ENCODE measurements at places on chromosomes 7 and 10.

- DNase-seq, result no peak
These were observed 270.9 kb downstream of the RELN start for GRCh38 chr7:103718482-103719061.

- DNase-seq, result no peak
These were observed 62.8 kb downstream of the TACC2 start for GRCh38 chr10:122051609-122052385.

DNA sequence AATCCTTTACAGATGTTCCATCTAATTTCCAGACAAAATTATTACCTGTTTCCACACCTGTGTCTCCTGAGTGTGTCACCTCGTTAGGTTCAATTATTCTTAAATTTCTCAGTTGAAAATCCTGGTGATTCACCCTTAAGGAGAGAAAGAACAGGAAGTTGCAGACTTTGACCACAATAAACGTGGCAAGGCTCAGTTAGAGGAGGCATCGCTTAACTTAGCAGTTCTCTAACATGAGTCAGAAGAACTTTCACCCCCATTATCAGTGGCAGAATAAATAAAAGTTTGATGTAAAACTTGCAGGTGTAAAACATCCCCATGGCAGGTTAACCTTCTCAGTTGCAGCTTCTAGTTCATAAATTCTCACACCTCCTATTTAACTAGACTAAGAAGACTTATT lies 8.3 kb downstream of the XPNPEP1 start:
- DNase-seq, result no peak

GRCh38 chr7:79610313-79610712 lies 156.8 kb upstream of the MAGI2 start:
- DNase-seq, result no peak

- DNase-seq, result peak; percentile 2
These were observed 4.1 kb upstream of the TAS2R5 start for GRCh38 chr7:141785706-141786552.

- DNase-seq, result no peak
These were observed 281.4 kb upstream of the TAC1 start for GRCh38 chr7:97450516-97450915.

DNA sequence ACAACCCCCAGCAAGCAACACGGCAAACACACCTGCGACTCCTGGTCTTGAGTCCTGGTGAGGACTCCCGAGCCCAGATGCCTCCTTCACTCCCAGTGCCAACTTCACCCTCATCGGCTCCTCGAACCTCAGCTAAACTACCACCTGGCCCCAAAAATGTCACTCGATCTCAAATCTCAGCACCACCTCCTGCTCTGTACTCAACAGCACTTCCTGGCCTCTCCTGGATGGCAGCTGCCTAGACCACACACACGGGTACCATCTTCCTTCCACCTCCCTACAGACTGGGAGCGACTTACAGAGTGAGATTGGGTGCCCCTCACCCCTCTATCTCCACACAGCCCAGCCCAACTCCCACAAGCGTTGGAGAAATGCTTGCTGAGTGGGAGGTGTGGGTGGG lies 123.9 kb upstream of the MGMT start:
- no peak for DNase-seq

- no peak for DNase-seq
These were observed 1.8 kb upstream of the GLI3 start for GRCh38 chr7:42238709-42239366.

DNA sequence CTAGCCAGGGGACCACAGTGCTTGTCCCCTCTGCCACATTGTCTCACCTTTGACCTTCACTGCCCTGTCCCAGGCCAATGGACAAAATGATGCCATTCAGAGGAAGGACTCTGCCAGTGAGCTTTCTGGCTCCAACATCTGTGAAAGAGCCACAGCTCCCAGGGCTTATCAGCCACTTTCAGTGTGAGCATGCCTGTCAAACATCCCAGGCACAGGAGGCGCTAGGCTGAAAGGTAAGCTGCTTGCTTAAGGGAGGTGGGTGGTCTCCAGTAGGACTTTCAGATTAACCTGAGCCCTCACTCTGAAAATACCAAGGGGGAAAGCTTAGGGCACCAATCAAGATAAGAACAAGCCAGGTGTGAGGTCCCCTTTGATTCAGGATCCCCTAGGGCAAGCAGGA lies 59.8 kb upstream of the GDF10 start:
- DNase-seq, result no peak

DNA sequence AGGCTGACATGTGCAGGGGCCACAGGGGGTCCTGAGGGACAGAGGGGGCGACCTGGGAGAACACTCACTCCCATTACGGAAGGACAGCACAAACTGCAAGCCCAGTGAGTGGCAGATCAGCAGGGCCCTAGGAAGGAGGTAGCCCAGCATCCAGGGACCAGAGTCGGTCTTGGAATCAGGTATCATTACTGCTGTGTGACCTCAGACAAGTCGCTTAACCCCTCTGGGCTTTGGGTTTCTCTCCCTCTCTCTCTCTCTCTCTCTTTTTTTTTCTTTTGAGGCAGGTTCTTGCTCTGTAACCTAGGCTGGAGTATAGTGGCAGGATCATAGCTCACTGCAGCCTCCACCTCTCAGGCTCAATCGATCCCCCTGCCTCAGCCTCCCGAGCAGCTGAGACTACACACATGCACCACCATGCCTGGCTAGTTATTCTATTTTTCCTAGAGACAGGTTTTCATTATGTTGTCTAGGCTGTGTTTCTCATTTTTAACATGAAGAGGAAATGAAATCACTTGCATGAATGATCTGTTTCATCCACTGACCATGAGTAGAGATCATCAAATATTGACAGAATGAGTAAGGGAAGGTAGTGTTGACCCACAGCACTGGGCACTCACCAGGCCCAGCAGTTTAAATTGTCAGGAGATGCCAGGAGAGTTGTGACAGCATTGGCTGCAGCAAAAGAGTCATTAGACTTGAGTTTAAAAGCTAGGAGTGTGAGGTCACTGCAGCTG lies 49.4 kb downstream of the BUB3 start:
- no peak for DNase-seq

DNA sequence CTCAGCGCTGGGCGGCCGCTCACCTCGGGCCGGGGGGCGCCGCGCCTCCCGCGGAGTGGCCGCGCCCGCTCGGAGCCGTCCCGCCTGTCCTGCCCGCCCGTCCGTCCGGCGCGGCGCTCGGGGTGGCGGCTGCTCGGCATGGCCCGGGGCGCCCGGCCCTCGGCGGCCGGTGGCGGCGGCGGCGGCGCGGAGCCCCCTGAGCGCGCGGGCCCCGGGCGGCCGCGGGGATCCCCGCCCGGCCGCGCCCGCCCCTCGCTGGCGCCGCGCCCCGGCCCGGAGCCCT lies 338 bp downstream of the SDK1 start:
- no peak for DNase-seq

DNA sequence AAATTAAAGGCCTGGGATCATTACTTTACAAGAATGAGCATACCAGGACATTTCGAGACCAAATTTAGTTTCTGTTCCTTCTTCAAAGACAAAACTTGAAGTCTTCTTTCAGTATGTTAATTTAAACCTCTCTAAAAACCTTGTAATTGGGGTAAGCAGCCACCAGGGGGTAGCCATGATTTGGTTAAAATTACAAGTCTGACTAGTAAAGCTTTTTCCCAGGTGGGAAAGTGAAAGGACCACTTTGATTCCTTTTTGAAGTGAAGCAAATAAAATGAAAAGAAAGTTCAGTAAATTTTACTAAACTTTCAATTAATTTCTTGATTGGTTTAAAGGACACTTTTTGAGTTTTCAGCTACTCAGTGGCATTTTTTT lies 294.3 kb downstream of the BBS9 start:
- DNase-seq, result no peak

DNA sequence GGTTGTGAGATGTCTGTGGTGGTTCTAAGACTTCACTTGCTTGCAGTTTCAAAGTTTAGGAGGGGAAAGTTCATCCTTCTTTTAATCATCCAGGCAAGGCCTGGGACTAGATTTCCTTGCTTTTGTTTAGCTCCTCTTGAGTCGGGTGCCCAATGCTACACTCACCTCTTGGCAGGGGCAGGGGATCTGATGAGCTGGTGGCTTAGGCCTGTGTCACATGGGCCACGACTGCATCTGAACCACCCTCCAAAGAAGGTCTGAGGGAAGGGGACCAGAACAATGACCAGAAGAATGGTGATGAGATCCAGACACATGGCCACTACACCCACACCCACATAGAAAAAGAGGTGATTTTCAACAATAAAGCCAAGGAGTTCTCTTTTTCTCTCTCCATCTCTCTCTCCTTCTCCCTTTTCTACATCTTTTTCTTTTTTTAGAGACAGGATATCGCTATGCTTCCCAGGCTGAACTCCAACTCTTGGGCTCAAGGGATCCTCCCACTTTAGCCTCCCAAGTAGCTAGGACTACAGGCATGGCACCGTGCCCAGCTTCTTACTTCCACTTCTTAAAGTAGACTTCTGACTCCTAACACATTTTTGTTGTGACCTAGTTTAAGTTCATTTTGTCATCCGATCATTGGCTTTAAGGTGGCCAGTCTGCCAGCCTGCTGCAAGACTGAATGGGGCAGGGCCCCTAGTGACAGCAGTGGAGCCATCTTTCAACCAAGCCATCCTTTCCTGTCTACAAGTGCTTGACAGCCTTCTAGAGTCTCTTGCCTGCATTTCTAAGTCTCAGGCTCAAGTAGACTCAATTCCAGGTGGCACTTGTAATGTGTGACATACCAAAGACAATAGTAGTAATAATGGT lies 350.9 kb downstream of the RNLS start:
- DNase-seq, result no peak

All from stimulated activated CD4-positive, alpha-beta T cell treated with anti-CD3 and anti-CD28 coated beads, TNF-alpha, amount 100 ng/mL, for 24 hours (primary cell).